AG04449 (cell line): ENCODE measurements at places on chromosomes 6 and 20.

GRCh38 chr6:165439928-165440554, 130.6 kb upstream of the C6orf118 start:
- DNase-seq, result no peak

DNA sequence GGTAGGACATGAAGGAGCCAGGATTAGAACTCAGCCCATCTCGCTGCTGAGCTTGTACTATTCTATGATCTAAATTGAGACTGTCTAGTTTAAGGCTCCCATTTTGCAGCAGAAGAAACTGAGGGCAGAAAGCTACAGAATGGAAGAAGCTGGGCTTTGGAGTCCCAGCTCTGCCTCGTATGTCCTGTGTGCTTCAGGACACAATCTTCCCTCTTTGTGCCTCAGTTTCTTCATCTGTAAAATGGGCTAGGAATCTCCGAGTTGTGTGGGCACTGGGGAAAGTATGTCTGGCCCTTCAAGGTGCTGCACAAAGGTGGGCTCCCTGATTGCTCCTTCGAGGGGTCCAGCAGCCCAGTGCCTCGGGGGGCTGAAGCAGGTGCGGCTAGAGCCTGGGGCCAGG, 20.7 kb downstream of the NOL4L start:
- no peak for DNase-seq

GRCh38 chr6:52598123-52598823, 21.4 kb upstream of the TRAM2 start:
- DNase-seq, result no peak

DNA sequence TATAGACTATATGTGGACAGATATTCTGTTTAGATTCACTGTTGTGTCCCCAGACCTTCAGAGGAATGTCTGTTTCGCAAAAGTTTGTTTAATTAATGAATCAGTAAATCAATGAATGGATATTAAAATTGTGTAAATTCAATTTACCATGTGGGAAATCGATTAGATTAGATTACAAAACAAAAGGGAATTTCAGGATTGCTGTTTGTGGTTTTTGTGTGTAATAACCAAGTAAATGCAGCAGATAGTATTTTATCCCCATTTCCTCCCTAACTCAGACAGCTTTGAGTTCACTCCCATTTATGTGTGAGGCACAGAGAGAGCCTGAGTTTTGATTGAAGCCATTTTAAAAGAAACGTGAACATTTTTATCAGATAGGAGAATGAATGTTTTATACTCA, 214.8 kb downstream of the ADGB start:
- no peak for DNase-seq

DNA sequence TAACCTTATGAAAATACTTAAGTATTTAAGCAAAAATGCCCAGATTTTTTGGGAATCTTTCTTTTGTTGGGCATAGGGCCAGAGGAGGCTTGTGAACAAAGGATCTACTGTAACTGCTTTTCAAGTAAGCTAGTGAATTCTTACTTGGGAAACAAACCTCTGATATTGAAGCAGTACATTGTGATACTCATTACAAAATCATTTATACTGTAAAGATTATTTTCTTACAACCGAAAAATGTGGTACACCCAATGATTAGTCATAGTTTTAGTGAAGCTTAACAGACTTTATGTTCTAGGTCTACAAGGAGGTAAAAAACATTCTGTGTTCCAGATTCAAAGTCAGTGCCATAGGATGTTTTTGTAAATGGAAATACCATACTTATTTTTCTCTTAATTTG, 272.9 kb upstream of the KCNQ5 start:
- peak; percentile 17 for DNase-seq

DNA sequence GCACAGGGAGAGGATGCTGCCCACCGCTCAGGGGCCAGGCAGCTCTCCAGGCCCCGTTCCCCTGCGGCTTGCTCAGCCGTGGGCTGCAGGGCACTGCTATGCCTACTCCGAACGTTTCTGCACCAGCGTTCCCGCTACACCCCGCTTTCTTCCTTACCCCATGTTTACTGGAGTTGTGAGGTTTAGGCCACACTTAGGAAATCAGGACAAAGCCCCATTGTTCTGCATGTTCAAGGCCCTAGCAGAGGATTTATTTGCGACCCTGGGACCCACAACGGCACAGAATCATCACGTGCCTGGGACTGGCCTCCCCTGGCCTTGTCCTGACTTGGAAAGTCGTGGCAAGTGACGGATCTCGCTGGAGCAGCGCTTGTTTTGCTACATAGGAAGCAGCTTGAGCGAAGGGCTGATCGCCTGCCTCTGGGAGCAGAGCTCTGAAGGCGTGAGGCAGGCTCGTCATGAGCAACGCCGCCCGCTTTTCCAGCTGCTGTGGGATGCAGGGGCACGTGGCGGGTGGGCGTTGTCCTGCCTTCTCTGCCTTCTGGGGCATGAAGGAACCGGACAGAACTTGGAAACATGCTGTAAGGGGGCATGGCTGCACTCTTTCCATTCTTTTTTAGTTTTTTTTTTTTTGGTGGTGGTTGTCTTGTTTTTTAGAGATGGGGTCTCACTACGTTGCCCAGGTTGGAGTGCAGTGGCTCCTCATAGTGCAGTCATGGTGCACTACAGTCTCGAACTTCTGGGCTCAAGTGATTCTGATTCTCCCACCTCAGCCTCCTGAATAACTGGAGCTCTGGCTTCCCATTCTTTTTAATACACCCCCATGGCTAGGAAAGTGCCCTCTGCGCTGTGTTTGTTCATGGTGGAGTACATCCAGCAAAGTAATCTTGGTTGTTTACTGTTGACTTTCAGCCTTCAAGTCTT, 14.6 kb upstream of the TMEM181 start:
- DNase-seq, result no peak

DNA sequence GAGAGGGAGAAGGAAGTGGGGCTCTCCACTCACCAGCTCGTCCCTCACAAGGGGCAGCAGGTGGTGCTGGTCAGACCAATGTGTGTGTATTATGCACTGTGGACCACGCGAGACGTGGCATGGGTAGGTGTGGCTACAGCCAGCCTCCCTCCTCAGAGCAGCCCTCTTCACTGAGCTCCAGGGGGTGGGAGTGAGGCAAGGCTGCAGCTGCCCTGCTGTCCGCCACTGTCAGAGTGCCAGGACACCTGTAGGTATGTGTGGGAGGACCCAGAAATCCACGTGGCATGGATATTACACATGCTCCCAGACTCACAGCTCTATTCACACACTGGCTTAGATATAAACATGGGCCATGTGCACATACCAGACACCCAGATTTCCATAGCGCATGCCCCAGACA, 90.3 kb downstream of the VEGFA start:
- DNase-seq, result no peak

- DNase-seq, result no peak
Measured at GRCh38 chr6:162124710-162125435, 602.7 kb downstream of the PRKN start.

DNA sequence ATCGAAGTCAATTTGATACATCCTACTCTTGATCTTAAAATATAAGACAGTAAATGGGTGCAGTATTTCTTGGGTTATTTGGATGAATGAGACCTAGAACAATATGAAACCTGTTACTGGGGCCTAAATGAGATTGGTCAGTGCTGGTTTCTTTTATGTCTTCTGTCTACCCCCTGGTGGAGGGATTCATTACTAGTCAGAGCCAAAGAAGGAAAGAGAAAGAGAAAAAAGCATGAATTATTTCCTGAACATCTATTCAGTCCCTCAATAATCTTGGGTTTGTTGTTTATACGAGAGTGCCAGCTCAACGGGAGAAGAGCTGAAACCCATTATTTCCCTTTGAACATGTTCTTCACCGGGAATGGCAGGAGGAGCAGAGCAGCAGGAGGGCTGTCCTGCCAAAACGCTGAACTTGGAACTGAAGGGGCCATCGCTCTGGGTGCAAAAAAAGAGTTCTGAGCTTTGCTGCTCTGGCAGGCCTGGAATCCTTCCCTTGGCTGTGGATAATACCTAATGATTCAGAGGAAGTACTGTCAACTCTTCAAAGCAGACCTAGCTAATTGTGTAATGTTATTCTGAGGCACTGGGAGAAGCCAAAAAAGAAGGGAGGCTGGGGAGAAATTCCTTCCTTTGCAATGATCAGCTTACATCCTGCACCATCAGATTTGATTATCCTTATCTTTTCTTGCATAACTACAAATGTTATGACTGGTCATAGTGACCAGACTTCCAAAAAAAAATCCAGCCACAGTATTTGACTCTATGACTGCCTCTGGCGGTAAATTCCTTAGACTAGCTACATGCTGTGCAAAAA, 72.0 kb downstream of the BLOC1S5 start:
- peak; percentile 52 for DNase-seq

- DNase-seq, result no peak
Measured at GRCh38 chr6:52361414-52361944, 472 bp upstream of the PAQR8 start.

- DNase-seq, result no peak
Measured at GRCh38 chr6:36329798-36330291, 6.8 kb downstream of the BNIP5 start.

DNA sequence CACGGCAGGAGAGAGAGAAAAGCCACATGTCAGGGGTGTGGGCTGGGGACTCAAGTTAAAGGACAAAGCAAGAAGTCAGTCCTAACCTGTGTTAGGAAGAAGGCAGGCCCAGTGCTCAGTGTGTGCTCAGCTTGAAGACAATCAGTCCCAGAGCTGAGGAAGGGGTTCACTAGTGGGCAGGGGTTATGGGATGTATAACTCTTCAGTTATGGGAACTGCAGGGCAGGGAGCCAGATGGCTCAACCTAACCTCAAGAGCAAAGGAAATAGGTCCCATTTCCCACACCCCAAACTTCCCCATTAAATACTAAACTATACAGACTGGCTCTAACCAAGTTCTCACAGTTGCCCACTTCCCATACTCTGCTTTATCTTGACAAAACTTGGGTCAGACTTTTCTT, 7.4 kb upstream of the SSTR4 start:
- no peak for DNase-seq
